ENCODE measurements at places on chromosomes 16 and 17.

DNA sequence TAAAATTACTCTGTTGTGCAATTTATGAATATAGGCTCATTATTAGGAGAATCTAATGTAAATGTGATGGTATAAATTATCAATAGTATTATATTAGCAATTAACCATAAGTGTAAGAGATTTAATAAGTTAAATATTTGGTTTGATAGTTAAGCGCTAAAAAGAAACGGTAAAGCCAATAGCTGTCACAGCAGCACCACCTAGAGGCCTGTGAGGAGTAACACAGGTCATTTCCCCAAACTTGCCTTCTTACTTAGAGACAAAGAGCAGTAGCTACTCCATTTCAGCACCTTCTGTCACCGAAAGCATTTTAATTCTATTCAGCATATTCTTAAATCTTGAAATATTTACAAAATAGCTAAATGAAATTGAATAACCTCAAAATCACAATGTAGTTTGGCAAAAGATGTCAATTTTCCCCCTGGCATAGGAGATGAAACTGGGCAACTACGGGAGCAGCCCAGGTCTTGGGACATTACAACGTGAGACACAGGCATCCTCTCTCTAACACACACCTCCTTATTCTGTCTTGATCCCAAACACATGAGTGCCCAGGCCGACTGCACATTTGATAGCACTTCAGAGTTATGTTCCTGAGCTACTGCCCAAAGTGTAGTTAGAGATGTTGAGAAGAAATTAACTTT is 14.3 kb upstream of the DYNLRB2 start:
- DNase-seq: peak; percentile 68

DNA sequence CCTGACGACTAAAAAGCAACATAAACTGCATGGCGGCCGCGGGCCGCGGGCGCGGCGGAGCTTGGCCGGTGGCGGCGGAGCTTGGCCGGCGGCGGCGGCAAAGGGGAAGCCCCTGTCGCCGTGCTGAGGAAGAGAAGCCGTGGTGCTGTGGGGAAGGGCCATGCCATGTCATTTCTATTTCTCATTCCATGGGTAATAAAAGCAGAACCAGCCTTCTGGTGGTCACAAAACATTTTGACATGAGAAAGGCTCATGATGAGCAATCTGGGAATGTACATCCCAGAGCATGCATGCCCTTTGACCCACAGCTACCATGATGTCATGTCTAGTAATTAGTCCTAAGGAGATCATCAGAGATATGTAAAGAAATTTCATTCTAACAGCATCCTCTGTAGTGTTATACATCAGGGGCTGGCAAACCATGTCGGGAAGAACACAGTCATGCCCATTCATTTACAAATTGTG is 23.9 kb upstream of the HEATR6 start:
- peak; percentile 30 for DNase-seq

- DNase-seq: no peak
Observed at GRCh38 chr16:11603331-11603750, 16.6 kb upstream of the LITAF start.

DNA sequence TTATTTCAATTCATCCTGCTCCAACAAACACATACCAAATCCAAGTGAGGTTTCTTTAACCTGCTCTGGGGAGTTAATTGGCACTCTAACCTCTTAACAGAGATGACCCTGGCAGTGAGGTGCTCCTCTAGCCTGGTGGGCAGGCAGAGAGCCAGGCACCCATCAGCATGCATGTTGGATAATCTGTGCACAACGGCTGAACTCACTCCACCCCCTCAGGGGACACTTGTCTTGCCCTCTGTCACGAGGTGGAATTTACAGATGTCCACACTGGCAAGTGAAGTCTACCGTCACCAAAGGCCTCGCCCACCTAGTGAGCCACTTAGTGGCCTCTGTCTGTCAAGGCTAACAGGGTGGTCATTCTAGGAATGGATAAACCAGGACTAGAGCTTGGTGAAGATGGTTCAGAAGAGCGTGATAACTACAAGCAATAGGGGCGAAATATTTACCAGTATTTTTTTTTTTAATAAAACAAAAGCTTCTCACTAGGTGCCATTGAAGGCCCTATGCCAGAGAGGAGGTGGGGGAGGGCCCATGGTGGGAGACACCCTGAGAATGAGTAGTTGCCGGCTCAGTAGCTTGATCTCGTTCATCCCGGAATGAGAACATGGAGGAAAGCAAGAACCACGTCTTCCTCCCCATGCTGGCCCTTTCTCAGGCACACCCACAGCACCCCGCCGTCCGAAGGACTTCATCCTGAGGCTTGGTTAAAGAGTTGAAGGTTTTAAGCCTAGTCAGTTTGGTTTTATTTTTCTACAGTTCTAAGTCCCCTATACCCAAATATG is 25.2 kb downstream of the PLD6 start:
- DNase-seq: no peak

GRCh38 chr16:51321251-51321650 is 170.2 kb upstream of the SALL1 start:
- no peak for DNase-seq

DNA sequence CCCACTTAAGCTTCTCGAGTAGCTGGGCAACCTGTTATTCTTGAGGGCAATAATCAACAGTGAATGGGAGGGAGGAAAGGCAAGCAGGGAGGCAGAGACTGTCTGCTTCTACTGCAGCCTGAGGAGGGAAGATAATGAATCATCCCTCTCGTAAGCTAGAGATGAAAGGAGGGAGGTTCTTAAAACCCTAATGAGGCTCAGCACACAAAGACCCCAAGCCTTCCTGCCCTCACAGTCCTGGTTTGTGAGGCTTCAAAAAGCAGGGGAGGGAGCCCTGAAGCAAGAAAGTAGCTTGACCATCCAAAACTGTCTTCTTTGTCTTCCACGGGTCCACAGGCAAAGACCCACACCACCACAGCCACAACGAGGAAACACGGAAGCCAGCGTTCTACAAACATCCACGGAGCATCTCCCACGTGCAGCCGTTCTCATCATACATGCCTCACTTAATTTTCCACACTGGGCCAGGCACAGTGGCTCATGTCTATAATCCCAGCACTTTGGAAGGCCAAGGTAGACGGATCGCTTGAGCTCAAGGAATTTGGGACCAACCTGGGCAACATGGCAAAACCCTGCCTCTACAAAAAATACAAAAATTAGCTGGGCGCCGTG is 1.8 kb downstream of the PIK3R5 start:
- DNase-seq: no peak

DNA sequence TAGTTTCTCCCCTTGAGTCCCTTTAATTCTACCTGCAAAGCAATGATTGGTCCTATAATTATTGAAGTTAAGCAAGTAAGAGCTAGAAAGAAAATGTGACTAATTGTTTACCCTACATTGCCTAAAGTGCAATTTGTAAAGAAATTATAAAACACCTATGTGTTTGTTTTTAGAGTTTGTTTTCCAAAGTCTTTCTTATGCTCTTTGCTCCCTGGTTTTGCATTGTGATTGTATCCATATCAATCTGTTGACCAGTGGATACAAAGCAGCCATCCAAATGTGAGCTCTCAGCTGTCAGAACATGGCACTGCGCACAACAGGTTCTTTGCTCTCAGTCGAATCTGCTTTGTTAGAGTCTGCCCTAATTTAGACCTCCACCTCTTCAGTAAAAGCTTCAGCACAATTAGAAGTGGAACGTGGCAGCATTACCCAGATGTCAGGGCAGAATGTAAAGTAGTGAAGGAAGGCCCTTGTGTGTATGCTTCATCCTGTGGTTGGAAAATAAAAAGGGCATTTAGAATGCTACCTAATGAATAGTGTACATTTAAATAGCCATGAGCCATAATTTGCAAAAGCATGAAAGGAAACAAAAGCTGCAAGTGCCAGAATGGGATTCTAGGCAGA is 70.5 kb downstream of the AATF start:
- no peak for DNase-seq

- DNase-seq: no peak
Observed at GRCh38 chr17:77153999-77154586, 13.3 kb downstream of the SEC14L1 start.

DNA sequence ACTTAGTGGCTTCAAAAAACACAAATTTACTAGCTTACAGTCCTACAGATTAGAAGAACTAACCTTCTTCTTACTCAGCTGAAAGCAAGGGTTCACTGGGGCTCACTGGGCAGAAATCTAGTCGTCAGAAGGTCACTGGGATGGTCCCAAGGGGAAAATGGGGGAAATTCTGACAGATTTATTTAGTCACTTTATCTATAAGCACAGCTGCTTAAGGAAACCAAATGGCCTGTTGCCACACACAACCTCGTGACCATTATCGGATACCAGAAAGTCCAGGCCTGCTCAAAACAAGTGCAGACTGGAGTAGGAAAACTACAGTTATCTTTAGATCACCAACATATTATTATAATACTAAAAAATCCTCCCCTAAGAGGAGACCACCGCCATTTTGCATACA is 374.6 kb upstream of the ASIC2 start:
- DNase-seq: no peak

DNA sequence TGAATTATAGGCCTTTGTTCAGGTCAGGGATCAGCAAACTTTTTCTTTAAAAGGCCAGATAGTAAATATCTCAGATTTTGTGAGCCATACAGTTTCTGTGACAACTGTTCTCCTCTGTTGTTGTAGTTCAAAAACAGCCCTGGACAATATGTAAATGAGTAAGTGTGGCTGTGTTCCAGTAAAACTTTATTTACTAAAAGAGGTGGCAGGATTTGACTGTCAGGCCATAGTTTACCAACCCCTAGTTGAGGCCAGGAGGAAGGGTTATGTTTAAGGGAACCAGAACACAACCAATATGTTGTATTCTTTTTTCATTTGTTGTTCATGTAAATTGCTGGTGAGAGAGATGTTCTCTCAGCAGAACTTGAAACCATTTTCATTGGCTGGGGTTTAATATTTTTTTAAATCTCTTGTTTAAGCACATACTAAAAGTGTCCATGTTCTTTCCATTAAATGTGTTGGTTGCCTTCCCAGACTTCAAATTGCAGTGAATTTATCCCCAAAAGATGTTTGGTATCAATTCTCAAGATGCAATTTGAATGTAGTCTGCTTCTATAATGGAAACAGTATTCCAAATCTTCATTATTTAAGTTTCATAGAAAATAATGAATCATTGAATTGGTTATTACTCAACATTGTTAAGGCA is 260.3 kb downstream of the FTO start:
- DNase-seq: no peak

DNA sequence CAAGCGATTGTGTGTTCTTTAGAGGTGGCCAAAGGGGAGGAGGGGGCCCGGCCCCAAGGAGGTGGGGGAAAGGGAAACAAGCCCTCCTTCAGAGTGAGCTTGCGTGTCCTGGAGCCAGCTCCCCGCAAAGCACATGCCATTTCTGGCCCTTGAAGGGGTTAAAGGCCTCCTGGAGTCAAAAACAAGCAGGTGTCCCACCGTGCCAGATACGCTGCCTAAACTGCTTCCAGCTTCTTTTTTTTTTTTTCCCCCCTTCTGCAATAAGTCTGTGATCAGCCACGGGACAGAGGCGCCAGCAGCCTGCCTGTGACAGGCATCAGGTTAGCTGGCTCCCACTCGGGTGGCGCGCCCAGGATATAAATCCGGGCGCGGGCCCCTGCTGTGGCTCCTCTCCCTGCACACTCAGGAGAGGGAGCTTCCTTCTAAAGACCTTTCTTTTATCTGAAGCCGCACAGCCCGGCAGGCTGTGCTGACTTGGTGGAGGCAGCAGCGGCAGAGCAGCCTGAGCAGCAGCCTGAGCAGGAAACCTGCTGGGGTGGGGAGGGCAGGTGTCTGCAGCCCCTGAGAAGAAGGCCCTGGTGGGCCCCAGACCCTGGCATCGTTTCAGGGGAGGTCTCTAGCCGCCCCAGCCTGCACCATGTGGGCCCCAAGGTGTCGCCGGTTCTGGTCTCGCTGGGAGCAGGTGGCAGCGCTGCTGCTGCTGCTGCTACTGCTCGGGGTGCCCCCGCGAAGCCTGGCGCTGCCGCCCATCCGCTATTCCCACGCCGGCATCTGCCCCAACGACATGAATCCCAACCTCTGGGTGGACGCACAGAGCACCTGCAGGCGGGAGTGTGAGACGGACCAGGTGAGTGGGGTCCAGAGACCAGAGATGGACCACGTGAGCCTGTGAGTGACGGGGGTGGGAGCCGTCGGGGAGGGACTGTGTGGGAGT is at the start of gene WFIKKN2:
Gene WFIKKN2 (plus strand): TSS at position 286 of the 934 bp plus-strand sequence. CDS start 352 bp downstream, at position 638.
- no peak for DNase-seq

DNA sequence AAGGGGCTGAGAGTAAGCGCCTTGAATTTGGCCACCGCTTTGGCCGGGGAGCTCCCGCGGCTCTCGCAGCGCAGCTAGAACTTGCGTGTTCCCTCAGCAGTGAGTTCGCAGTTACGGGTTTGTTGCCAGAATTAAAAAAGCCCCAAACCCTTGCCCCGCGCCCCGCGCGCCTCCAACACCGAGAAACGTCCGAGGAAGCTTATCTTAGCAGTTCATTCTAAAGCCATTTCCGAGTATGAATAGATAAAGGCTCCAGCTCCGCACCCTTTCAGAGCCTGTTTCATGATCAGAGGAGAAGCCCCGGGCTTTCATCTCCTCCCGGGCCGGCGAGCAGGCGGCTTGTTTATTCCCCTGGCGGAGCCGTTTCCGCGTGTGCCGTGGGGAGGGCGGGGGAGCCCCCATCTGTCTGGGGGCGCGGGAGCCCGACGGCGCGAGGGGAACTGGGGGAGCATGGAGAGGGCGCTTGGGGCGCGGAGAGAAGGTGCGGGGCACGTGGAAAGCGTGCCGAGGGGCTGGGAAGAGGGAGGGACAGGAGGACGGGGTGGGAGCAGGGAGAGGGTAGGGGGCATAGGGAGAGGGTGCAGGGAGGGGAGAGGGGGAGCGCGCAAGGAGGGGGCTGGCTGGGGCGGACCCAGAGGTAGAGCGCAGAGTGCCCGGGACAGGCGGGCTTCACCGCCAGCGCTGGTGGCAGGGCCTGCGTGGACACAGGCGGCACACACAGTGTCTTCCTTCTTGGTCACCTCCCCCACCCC is 9.9 kb downstream of the TBX4 start:
- DNase-seq: no peak

- DNase-seq: no peak
Observed at GRCh38 chr17:75680431-75680830, 13.3 kb downstream of the SAP30BP start.

GRCh38 chr16:3235856-3236669 is 1.1 kb upstream of the ZNF200 start:
- DNase-seq: peak; percentile 37

GRCh38 chr16:78116946-78117345 is 17.5 kb downstream of the WWOX start:
- DNase-seq: no peak

DNA sequence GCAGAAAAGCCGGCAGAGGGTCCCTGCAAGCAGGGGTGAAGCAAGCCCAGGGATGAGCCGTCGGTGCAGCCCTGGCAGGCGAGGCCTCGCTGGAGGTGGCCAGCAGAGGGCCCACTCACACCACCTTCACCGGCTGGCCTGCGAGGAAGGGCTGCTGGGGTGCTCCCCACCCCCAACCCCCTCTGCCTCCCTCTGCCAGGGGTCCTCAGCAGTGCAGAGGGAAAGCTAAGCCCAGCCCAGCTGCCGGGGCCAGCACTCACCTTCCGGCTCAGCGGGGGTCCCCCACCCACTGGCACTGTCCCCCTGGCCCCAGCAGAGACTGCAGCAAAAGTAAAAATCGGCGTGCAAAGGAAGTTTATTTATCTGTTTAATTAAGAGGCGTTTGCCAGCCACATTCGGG is 113.4 kb downstream of the ENGASE start:
- DNase-seq: peak; percentile 31

GRCh38 chr16:29107299-29107698 is 122.4 kb downstream of the LAT start:
- DNase-seq: no peak

Measured in stimulated activated CD4-positive, alpha-beta T cell treated with anti-CD3 and anti-CD28 coated beads, Interleukin-2, amount 100 ng/mL, for 24 hours (primary cell).